ENCODE measurements at places on chromosomes 16 and 17. TPM values are rescaled to one million over a fixed set of nuclear protein-coding genes. Genes with fewer than 3 reads are reported as not detected.

- DNase-seq: no peak
Measured at GRCh38 chr16:89510526-89510925, 2.3 kb downstream of the SPG7 start.

DNA sequence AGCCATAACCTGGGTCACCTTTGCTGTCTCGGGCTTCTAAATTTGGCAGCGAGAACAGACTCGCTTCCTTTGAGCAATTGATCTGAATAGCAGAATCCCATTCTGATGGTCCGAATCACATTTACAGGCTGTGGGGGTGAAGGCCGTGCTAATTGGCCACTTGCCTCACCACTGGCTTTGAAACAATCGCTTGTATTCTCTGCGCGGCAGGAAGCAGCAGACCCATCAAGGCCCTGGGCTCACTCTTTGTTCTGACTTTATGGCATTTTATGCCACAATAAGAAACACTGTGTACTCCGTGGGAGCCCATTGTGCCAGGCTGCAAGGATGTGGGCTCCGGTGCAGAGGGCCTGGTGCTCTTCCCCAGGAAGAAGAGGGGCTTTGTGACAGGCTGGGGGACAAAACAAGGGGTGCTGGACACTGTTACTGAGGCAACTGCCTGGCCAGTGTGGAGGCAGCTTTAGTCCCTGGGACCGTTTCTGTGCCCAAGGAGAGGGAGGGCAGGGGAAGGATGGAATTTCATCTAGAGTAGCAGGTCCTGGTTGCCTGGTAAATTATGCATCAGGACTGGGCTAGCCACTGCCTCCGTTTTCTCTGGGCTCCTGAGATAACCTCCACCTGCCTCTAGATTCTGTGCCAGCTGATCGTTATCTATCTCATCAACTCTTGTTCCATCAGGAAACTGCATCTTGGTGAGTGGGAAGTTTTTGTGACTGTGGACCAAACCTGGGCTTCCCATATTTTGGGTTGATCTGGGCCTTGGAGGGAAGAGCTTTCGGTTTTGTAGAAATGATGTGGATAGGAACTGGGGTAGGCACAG lies 78.5 kb downstream of the MRC2 start:
- DNase-seq: no peak

GRCh38 chr16:35732046-35732810 lies 2272.8 kb downstream of the TP53TG3F start:
- DNase-seq: no peak

DNA sequence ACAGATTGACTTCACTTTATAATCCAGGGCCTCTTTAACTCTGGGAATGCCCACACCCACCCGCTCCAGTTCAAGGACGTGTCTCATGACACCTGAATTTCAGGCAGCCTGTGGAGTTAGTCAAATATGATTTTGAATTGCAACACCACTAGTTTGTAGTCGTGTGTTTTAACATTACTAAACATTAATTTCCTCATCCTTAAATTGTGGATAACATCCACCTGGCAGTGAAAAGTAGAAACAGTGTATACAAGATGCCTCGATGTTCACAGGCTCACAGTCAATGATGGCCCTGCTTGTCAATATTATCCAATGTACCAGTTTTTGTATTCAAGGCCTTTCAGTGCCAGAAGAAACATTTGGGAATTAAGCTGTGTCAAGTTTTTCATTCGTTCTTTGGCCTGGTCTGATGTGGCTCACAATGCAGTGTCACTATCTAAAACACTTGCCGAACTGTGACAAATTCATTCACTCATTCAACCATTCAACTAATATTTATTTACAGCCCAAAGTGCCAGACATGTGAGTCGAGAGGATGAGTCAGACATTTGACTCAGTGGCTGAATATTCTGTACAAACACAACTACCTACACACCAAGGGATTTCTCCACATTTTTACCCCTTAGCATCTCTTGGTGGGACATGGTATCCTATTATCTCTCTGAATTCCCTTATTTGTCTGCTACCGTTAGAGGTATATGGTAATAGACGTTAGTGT lies 1.4 kb downstream of the MEIOB start:
- peak; percentile 95 for DNase-seq

GRCh38 chr16:88473666-88474534 lies 20.8 kb downstream of the ZFPM1 start:
- DNase-seq: no peak

DNA sequence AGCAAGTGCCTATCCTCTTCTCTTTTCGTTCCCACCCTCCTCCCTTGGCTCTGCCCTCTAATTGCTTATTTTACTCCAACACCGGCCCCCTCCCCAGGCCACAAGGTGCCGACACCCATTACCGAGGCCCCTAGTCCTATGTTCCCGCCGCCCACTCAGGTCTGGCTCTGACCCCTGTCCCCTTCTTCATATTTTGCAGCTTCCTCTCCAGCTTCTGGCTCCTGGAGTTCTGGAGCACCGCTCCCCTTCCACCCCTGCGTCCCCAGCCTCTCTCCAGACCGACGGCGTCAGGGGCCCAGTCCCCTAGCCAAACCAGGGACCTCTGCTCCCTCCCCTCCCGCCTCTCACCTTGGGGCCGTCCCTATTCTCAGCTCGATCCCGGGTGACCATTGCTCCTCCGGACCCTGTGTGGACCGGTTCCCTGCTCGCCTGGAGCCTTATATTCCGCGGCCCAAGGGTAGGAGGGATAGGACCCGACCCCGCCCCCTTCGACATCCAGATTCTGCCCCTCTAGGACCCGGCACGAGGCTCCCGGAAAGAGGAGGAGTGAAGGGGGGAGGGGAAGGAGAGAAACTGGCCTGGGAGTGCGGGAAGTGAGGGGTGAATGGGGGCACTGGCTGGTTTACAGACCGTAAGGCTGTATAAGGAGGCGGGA lies at the start of gene HES7:
TSS of gene HES7 (minus strand) at position 412 of the 655 bp plus-strand sequence. CDS start at position 390, 22 bp downstream.
- DNase-seq: no peak

DNA sequence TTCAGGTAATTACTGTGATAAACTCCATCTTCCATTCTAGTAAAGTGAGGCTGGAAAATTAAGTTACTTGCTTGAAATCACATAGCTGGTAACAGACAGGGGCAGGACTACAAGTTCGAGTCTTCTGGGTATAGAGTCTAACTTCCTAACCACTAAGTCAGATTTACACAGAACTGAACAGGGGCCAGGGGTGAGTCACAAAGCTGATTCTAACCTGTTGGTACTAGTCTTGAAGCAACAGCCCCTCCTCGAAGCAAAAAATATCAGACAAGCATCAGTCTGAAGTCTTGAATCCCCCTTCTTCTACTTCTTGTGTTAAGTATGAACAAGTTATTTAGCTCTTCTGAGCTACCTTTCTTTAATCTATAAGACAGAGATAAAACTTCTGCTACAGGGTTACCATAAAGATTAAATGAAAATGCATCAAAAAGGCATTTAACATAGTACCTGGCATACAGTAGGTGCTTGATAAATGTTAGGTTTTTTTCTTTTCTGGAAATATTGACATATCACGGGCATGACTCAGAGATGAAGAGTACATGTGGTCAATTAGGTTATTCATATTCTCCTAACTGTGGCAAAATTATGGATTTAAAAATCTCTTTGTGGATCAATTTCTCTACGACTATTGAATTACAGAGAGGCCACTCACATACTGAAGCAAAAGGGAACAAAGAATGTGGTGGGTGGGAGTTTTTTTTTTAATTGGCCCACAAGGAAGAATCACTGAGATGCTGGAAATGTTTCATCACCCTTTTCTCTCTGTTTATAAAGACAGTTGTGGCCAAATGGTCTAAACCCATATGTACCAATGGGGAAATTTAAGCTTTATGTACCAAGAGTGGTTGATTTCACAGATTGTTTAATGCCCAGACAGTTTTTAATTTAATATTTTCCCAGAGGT lies 266.9 kb upstream of the DYNLRB2 start:
- DNase-seq: no peak

- DNase-seq: no peak
Measured at GRCh38 chr16:65042438-65043365, 79.2 kb downstream of the CDH11 start.

- no peak for DNase-seq
Measured at GRCh38 chr16:87979352-87979751, 28.1 kb downstream of the BANP start.

DNA sequence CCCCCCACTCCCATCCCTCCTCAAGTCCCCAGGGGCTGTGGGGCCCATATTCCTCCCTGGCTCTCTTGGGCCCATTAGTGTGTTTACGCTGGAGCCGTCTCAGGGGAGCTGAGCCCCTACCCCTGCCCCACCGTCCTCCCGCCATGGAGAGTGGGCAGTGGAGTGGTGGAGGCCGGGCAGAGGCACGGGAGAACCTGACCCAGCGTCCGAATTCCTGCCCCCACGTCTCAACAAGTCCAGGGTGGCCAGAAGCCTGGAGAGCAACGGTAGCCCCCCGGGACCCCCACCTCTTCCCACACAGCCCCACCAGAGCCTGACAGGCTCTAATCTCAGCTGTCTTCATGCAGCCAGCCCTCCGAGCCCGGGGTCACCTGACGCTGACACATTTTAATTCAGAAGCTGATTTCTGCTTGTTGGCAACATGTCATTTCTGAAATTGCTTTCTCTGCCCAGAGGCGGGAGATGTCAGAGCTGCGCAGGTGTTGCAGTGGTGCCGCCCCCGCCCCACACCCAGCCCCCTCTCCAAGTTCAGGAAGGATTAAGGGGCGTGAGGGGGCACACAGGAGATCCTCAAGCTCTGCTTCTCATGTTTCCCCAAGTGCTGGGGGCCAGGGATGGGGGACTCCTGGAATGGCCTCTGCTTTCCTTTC lies 32.6 kb downstream of the WNT9B start:
- no peak for DNase-seq

DNA sequence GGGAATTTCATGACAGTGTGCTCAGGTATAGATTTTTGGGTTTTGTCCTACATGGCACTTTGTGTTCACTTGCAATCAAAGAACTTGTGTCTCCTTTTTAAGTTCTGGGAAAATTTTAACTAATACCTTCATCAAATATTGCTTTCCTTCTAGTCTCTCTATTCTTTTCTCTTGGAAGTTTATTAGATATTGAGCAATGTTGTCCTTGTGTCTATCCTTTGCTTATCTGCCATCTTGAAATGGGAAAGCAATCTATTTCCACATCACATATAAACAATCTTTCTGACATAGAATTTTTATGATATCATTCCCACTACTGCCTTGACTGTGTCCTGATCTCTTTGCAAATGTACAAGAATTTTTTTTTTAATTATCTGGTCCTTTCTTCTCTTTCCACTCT lies 4.4 kb upstream of the ABCA9 start:
- no peak for DNase-seq

DNA sequence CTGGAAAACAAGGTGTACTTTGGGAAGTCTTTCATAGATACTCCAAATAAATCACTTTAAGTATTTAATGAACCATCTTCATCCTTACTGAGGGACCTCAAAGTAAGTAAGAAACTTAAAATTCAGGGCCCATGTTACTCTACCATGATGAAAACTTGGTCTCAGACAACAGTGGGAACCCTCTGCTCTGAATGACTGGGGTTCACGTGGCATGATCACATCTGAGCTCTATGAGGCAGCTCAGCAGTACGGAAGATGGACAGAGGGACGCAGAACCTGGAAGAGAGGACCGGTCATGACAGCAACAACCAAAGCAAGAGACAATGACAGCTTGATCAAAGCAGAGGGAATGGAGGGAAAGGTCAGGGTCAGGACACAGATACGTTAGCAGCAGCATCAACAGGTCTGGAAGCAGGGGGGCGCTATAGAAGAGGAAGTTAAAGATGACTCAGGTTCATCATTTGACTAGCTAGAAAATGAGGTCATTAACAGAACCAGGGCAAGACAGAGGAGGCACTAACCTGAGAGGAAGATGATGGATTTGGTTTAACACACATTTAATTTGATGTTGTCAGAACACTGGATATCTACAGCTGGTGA lies 9.5 kb downstream of the XPO6 start:
- no peak for DNase-seq

DNA sequence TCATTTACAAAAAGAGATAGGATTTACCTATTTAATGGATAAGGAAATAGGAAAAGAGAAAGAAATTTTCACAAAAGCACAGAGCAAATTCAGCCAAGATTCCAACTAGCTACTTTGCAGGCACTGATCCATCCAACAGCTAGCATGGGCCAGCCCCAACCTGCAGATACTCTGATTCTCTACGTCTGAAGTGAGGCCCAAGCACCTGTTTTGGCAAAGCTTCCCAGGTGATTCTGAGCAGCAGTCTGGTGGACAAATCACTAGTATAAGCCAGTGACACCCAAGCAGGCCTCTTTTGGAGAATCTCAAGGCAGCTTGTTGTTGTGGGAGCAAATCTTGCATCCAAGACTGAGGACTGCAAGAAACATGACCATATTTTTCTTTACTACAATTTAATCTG lies 20.9 kb upstream of the CALB2 start:
- DNase-seq: no peak

- DNase-seq: no peak
Measured at GRCh38 chr17:17669580-17670235, 11.6 kb upstream of the RAI1 start.

GRCh38 chr16:55136356-55137150 lies 187.4 kb upstream of the IRX6 start:
- no peak for DNase-seq

- DNase-seq: no peak
Measured at GRCh38 chr16:29198731-29199521, 207.6 kb downstream of the NPIPB11 start.

DNA sequence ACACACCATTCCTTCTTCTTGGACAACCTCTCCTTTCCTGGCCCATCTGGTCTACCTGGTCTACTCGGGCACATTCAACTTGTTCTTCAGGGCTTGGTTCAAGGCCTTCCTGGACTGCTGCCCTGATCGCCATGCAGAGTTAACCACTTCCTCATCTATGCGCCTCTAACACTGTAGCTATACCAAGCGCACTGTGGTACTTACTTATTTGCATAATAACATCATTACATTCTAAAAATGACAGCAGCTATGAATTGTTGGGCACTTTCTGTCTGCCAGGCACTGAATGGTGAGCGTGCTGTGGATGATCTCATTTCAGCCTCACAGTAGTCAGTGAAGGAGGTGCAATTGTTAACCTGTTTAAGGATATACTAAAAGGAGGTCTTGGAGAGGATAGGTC lies 66.9 kb upstream of the SDK2 start:
- DNase-seq: no peak

ABCC3 gene
- total RNA-seq: 128 TPM

ZPBP2 gene
- total RNA-seq: not detected

MFAP4 gene
- 0.92 TPM for total RNA-seq

ITGAD gene
- not detected for total RNA-seq

DHX8 gene
- total RNA-seq: 45.6 TPM

FSCN2 gene
- 1.2 TPM for total RNA-seq

NPIPA3 gene
- total RNA-seq: 3.7 TPM

PRSS53 gene
- 3.4 TPM for total RNA-seq

C16orf89 gene
- not detected for total RNA-seq

Data from Panc1 (cell line).